ENCODE measurements at places on chromosomes 6 and 20.

DNA sequence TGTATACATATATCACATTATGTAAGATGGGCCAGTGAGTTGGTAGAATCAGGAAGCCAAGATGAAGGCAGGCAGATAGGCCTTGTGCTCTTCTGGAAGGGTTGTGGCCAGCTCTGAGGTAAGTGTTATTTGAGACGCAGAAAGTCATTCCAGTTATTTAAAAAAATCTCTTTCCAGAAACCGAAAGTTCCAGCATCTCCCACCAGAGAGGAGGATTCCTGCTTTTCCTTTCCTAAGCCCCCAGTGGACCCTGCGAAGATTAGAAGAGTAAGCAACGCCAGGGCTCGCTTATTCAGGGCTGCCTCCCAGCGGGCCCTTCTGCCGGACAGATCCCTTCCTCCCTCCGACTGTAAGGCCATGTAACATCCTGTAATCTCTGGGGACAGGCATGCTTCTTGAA lies 20.4 kb downstream of the ARMC2 start:
- DNase-seq = no peak

GRCh38 chr6:123448306-123448884 lies 188.4 kb downstream of the TRDN start:
- no peak for DNase-seq

DNA sequence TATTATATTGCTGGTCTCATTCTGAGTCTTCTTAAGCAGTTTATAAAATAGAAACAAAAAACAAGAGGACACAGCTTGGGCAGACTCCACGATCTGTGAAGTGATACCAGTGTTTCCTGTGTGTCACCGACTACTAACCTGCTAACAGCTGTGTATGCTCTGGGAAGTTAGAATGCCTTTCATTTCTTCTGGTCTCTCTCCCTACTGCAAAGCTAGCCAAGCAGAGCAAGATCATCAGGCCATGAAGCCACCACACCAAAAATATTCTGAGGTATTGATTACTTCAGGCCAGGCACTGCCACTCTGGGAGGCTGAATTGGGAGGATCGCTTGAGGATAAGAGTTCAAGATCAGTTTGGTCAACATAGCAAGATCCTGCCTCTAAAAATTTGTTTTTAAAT lies 46.9 kb upstream of the SMIM29 start:
- DNase-seq = peak; percentile 9

DNA sequence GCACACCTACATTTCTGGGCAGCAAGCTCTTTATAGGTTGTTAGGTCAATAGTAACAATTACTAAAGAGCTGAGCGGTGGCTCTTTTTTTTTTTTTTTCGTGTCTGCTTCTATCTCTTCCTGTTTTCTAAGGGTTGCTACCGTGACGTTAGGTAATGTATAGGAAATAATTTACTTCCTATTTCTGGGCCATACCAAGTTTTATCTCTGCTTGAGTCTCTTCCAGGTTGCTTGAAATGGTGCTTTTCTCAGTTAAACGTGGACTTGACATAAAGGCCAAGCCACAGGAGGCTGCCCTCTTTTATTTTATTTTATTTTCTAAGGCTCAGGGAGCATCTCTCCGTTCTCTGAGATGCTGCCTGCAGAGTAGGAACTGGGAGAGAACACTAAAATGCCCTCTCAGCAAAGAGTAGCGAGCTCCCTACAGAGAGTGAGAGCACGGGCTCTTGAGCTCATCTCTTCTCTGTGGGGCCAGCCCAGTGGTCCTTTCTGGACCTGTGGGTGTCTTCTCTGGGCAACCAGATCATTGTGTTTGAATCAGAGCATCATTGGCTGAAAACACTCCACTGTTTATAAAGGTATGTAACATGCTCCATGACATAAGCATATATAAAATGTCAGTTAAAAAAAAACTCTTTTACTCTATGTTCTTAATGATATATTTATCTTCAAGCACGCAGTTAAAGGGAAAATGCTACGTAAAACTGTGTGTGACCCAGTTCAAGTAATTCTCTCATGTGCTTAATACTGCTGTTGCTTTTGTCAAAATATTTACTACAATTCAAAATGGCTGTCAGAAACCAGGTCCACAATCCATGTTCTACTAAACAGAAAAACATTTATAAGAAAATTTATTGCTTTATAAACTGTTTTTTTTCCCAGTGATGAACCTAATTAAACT lies at the start of gene ZNF831:
ZNF831 (plus strand) TSS at position 191 of the 900 bp plus-strand sequence. CDS start 27,199 bp downstream, outside the sequence.
- peak; percentile 31 for DNase-seq

- DNase-seq = no peak
Observed at GRCh38 chr6:1153696-1154245, 158.1 kb upstream of the FOXQ1 start.

- DNase-seq = no peak
Observed at GRCh38 chr6:11231564-11232192, 790 bp downstream of the NEDD9 start.

GRCh38 chr20:42530855-42531448 lies 658.8 kb downstream of the PTPRT start:
- no peak for DNase-seq

GRCh38 chr6:44494011-44494501 lies 106.5 kb downstream of the CDC5L start:
- DNase-seq = no peak

DNA sequence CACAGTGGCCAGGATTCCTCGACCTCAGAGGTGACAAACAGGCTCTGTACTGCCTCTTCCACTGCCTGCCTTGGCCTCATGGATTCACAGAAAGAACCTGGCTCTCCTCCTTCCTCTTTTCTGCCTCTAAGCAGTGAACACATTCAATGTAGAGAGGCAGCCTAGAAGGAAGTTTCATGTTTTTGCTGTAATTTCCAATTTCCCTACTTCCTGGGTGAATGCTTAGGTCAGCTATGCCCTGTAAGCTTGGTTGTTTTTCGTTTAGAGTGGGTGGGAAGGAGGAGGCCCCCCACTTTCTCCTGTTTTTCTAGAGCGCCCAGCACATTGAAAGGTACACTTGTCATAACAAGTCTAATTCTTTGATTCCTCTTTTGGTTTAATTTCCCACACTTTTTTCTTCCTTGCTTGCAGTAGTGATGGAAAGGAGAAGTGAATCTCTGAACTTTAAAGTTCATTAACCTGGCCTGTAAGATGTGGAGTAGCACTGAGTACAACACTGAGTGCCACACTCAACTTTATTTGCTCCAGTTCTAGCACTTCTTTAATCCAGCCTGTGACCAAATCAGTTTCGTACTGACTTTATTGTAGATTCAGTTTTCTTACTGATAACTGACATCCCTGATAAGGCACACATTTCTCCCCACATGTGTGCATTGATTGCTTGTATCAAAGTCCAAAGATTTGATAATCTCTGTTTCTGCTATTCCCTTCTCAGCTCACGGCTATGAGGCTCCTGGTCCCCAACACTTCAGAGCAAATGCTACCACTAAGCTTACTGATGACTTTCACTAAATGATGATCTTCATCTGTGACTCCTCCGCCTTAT lies 100.0 kb upstream of the MAN1A1 start:
- no peak for DNase-seq

DNA sequence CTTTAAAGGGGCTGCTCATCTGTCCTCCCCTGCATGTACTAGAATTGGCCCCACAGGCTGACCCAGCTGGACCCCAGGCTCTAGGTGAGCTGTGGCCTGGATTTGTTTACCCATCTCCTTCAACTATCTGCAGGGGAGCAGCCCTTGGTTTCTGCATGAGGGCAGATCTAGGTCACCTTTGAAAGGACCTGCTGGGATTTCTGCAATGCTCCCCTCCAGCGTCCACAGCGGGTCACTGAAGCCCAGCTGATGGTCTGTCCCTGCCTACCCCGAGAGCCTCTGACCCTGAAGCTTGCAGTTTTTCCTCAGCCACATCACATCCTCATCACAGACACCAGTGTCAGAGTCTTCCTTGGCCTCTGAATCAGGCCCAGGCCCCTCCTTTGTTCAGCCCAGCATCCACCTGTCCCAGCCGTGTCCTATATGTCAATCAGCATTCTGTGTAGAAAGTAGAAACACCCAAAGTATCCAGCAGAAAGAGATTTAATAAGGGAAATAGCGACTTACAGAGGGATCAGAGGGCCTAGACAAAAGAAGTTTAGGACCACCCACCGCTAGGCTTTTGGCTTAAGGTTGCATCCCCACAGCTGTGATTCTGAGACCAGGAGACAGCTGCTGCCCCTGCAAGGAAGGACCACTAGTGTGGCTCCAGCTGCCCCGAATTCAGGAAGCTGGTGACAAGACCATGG lies 243.1 kb downstream of the LRFN2 start:
- DNase-seq = no peak

DNA sequence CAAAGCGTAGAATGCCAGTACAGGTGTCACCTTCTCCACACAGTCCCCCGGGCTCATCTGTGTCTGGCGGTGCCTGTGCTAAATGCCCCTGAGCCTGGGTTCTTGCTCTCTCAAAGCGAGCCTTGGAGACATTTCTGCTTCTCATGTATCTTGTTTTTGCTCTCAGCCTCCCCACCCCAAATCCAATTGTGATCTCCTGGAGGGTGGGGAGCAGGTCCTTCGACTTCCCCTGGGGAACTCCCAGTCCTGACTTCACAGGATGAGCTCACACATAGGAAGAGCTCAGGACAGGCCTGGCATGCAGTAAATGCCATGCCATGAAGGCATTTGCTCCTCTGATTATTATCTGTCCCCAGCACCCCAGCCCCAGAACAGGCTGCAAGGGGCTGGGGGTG lies 58.1 kb downstream of the NOL4L start:
- no peak for DNase-seq

GRCh38 chr20:38178065-38178491 lies 13.0 kb upstream of the TGM2 start:
- DNase-seq = no peak

GRCh38 chr6:92849636-92850035 lies 569.7 kb downstream of the EPHA7 start:
- no peak for DNase-seq

DNA sequence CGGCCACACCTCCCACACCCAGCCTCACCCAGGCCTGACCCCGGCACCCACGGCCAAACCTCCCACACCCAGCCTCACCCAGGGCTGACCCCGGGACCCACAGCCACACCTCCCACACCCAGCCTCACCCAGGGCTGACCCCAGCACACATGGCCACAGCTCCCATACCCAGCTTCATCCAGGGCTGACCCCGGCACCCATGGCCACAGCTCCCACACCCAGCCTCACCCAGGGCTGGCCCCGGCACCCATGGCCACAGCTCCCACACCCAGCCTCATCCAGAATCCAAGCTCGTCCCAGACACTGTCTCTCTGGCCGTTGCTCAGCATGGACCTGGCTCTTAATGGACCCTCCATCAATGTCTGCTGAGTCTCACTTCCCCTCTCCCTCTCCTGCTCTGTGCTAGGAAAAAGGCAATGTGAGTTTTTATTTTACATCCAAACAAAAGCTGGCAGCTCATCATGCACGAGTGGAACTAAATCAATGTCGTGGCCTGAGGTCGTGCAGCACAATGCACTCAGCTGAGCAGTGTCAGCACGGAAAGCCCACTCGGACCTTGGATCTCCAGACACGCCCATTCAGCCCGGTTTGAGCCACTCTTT lies 36.1 kb downstream of the NINL start:
- DNase-seq = no peak

GRCh38 chr20:63196768-63197470 lies 19.0 kb downstream of the YTHDF1 start:
- DNase-seq = no peak

DNA sequence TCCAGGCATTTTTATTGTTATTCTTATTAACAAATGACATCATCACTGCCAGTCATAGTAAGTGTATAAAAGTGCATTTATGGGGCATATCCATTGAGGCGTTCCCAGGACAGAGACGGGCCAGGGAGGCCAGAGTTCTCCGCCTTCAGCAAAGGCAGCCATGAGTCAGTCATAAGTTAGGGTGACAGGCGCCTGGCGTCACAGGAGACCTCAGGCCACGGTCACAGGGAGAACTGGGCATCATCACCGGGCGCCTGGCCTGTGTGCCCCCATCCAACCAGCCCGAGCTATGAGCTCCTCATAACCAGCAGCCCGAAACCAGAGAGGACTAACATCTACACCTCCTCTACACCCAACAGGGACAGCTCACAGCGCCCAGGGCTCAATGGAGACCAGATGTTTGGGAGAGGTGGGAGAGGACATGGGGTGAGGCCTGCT lies 259.2 kb downstream of the DLL1 start:
- no peak for DNase-seq

- DNase-seq = no peak
Observed at GRCh38 chr20:25276533-25277050, 28.7 kb downstream of the PYGB start.

- no peak for DNase-seq
Observed at GRCh38 chr6:22079783-22080182, 217.1 kb downstream of the PRL start.

DNA sequence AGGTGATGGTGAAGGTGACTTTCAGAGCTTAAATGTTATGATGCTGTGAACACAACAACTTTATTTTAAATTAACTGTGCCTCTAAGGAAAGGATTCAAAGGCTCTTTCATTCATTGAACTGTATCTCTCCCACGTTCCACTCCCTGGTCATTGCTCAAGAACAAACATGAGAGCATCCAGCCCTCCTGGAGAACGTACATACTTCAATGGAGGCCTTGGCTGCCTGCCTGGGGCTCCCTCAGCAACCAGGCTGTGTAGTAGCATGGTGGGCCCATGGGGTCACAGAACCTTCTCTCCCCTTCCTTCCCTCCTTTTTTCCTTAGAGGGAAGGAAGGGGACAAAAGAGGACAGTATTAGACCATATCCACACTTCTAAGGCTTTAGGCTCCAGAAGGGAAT lies 234.3 kb downstream of the CDC5L start:
- DNase-seq = no peak

DNA sequence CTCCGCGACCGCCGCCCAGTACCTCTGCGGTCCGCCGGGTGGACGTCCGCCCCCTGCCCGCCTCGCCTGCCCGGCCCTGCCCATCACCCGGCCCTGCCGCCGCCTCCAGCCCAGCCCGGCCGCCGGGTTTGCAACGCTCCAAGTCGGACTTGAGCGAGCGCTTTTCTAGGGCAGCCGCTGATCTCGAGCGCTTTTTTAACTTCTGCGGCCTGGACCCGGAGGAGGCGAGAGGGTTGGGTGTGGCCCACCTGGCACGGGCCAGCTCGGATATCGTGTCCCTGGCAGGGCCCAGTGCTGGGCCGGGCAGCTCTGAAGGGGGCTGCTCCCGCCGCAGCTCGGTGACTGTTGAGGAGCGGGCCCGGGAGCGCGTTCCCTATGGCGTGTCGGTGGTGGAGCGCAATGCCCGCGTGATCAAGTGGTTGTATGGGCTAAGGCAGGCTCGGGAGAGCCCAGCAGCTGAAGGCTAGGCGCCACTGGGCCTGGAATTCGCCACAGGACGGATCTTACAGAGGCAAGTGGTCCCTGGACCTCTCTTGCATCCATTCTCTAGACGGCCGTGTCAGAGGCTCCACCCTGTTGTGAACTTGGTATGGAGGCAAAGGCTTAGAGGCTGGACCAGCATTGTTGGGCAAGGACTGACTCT lies 11.8 kb downstream of the FAM110A start:
- DNase-seq = no peak

Data from stimulated activated naive CD8-positive, alpha-beta T cell treated with anti-CD3 and anti-CD28 coated beads, Interleukin-15, amount 100 ng/mL, for 72 hours (primary cell).